ENCODE measurements at places on chromosomes 5 and 9.
A peak's percentile ranks its signal among the peaks of the same experiment; 100 is the strongest.

DNA sequence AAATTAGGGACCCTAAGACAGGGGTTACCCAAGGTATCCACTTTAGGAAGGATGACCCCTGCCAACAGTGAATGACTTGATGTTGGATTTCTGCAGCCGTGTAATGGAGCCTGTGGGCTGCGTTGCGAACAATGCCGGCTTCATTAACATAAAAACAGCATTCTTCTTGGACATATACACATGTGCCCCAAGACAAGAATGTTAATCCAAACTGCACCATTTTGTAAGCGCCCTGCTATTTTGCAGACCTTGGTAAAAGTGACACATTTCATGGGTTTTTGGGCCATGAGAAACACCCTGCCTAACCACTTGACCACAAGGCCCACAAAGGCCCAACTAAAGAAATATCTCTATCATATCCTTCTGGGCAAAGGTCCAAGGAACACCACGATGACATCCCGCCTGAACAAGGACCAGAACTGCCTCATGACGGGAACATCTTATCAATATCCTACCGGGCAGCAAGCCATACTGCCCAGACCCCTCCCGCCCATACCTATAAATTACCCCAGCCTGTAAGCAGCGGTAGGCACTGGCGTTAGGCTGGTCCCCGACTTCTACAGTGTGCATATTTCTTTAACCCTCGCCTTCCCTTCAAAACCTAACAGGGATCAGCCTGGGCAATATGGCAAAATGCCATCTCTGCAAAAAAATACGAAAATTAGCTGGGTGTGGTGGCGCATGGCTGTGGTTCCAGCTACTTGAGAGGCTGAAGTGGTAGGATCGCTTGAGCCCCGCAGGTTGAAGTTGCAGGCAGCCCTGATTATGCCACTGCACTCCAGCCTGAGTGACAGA, 9.7 kb upstream of the PDCD1LG2 start:
- no peak for DNase-seq

DNA sequence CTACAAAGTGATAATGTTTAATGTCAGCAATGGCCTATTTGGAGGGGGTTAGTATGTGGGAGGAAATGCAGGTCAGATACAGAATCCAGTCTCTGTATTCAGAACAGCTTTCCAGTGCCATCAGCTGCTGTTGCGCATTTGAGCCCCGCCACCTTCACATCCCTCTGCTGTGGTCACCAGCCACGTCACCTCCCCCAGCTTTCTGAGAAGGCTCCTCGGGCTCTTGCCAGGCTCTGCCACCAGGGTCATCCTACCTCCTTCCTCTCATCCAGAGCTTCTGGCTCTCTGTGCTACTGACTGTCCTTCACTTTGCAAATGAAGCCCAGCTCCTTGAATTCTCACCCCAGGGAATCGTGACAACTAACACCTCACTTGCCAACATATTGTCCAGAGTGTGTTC, 138.8 kb downstream of the PIK3R1 start:
- no peak for DNase-seq

DNA sequence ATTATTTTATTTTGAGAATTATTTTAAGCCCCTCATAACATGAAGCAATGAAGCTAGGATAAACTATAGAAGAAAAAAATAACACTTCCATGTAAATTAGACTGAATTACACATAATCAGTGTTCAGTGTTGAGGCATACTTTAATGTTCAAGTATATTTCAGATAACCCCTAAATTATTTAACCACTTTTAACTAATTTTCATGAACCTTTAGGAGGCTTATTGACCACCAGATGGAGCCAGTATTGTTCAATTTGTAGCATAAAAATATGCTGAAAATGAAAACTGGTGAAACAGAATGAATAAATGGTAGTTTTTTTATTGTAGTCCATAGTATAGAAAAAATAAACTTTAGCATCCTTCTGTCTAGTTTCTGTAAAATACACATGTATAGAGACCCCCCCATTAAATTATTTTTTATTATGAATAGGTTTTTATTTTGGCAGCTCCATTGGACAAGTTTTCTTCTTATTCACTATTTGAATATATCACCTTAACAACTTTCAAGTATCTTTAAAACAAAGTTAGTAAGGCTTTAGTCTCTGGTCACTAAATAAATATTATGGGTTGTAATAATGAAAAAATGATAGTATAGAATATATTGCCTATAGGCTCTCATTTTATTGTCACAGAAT, 190.1 kb downstream of the CWC27 start:
- DNase-seq = peak; percentile 38

DNA sequence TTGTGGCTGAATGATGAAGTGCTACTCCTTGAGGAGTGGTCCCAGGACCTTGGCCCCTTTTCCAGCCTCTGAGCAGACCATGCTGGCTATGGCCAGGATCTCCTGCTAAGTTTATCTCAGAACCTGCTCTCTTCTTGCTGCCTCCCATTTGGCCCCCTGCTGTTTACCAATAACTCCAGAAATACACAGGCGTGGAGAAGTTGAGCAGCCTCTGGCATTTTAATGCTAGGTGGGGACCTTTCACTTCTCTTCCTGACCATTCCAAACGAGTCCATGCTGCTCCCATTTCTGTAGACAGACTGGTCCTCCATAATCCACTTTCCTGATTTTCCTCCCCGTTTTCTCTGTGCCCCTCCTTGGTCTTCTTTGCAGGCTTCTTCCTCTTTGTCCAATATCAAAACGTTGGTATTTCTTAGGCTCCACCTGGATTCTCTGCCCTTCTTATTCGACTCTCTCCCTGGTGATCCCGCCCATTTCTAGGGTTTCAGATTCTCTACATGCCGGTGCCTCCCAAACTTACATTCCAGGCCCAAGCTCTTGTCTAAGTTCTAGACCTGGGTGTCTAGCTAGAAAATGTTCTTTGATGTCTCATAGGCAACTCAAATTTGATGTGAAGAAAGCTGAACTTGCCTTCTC, 33.4 kb upstream of the TNFAIP8 start:
- DNase-seq = no peak

DNA sequence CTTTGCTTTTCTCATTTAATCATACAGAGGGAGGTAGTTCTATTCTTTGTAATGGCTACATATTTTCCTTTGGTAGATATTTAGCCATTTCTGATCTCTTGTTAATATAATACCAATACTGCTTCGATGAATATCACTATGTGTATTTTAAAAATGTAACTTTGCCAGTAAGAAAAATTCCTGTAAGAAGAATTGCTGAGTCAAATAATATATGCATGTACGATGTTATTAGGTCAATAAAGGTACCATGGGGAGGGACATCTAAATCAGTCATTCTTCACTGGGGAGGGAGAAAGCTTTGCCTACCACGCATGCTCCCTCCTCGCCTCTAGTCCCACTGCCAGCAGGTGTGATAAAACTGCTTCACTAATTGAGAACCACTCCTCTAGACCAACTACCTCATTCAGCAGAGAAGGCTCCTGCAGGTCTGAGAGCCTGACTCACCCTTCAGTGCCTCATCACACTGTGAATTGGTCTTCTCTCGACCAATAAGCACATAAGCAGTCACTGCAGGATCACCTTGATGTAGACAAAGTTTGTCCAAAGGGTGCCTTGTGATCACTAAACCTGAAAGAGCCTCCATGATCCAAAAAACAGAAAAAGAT, 56.1 kb upstream of the TBCA start:
- no peak for DNase-seq

GRCh38 chr5:160173-160510, 31.2 kb upstream of the LRRC14B start:
- DNase-seq = no peak

GRCh38 chr9:89781838-89782540, 177.2 kb downstream of the GADD45G start:
- peak; percentile 32 for DNase-seq

GRCh38 chr9:88291056-88291455, 97.2 kb upstream of the SPIN1 start:
- no peak for DNase-seq

GRCh38 chr5:159451197-159452052, 121.1 kb upstream of the IL12B start:
- DNase-seq = no peak

- DNase-seq = no peak
These were observed 167.7 kb upstream of the MPDZ start for GRCh38 chr9:13446938-13447842.

- DNase-seq = no peak
These were observed 22.1 kb downstream of the ADRB2 start for GRCh38 chr5:148848393-148849031.

DNA sequence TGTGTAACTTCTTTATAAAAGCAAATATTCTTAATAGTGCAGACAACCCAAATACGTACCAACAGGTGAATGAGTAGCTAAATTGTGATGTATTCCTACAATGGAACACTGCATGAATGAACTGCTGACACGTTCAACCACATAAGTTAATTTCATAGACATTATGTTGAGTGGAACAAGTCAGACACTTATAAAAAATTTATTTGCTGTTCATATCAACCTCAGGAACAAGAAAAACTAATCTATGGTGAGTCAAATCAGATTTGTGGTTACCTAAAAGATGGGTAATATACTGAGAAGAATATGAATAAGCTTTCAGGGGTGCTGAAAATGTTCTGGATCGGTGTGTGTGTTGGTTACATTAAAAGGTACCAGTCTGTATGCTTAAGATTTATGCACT, 35.7 kb downstream of the INVS start:
- no peak for DNase-seq

- no peak for DNase-seq
These were observed 3.3 kb upstream of the TSC1 start for GRCh38 chr9:132947756-132948155.

GRCh38 chr9:114285166-114285867, 37.6 kb upstream of the ORM1 start:
- DNase-seq = no peak

GRCh38 chr5:100322483-100322882, 212.7 kb upstream of the FAM174A start:
- no peak for DNase-seq

DNA sequence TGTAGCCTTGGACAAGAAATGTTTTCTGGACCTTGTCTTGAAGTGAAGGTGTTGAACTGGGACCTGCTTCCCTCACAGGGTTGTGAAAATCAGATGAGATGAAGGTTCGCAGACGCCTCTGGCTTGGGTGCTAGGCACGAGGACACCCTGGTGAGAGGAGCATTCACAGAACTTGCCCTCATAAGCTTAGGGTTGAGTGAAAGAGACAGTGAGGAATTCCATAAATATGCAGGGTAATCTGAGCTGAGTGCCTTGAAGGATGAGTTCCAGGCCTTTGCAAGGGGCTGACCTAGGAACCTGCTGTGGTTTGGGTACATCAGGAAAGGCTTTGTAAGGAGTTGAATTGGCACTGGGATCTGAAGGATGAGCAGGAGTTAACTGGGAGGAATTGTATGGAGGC, 75.7 kb upstream of the SAP30L start:
- DNase-seq = no peak

- no peak for DNase-seq
These were observed 243.6 kb upstream of the PANK3 start for GRCh38 chr5:168822745-168823281.

- DNase-seq = peak; percentile 38
These were observed 64.8 kb downstream of the ATP10B start for GRCh38 chr5:160787240-160787639.

DNA sequence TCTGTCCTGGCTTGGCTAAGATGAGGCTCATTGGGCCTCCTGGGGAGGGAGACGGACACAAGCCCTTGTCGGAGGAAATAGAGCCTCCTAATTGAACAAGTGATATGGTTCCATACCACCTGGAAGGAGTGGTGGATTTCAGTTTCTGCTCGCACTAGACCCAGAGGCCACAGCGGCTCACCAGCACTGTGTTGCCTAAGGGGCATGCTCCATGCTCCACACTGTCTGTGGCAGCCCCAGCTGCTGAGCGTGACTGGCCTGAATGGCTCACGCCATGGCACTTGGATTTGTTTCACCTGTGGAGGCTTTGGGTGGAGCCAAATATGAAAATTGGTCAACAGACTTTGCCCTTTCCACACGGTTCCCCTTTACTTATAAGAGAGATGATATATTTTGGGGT, 181.1 kb downstream of the HSPA4 start:
- DNase-seq = no peak

DNA sequence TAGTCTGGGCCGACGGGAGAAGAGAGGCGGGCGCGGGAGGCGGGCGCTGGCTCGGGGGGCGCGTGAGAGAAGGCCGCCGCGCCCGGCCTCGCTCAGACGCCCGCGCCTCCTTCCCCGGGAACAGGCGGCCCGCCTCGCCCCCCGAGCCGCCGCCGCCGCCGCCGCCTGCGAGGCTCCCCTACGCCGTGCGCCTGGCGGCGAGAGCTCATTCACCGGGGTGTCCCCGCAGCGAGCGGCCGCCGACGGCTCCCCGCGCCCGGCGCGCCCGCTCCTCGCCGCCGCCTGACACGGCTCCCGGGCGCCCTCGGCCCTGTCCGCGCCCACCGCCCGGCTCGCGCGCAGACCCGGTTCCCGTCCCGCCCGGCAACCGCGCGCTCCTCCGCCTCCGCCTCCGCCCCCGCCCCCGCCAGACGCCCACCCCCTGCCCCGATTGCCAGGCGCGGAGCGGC, at the start of gene GNAQ:
GNAQ (minus strand) TSS at position 368 of the 449 bp plus-strand sequence. CDS start 576 bp downstream, outside the sequence.
- no peak for DNase-seq

- DNase-seq = no peak
These were observed 373.3 kb upstream of the FAM174A start for GRCh38 chr5:100161868-100162267.

GRCh38 chr9:72038890-72039410, 21.5 kb downstream of the C9orf57 start:
- DNase-seq = peak; percentile 57

- DNase-seq = no peak
These were observed 141.2 kb upstream of the CD180 start for GRCh38 chr5:67337751-67338150.

DNA sequence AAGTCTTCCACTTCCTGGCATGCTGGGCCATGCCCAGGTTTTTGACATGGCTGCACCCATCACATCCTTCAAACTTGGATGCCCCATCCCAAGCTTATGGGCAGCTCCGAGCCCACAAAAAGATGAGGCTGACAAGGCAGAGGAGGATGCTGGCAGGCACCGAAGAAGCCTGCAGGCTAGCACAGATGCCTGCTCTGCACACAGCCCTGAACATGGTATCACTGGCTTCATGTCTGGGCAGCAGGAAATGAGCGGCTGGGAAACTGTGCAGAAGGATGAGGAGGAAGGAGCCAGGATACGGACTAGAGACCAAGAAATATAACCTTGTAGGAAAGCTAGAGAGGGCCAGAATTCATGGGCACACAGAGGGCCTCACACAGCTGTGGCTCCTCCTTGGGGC, 14.8 kb downstream of the CAMK2A start:
- no peak for DNase-seq

GRCh38 chr9:34591248-34591916, 1.9 kb upstream of the CNTFR start:
- DNase-seq = peak; percentile 72

All from RPMI8226 (cell line).